ENCODE measurements at places on chromosomes 5 and 9.

DNA sequence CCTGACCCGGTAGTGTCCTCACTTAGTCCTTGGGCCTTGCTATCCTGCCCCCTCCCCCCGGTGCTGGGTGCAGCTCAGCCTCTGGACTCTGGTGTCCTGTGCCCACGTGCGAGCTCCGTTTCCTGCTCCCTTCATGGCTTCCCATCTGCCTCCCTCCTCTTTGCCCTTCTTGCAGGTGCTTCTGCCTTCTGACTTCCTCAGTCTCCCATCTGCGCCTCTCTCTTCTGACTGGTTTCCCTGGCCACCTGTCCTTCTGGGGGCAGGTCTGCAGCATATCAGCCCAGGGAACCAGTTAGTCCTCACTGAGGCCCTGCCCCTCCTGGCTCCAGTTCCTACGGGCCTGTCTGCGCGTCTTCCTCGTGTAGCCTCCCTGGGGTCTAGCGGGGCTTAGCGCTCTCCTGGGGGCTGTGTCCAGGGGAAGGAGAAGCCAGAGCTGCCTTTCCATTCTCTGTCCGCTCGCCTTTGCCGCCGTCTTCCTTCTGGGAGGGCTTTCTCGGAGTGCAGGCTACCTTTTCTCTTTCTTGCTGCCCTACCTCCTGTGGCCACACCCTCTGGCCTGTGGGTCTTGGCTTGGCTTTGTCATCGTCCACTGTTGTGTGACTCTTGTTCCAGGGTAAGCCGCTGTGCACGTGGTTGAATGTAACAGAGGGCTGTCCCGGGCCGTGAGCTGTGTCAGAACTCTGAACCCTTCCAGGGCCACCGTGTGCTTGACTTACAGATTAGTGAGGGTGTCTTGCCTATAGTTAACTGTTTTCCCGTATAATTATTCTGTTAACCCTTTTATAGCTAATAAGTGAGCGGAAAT is 51.8 kb downstream of the EHMT1 start:
- no peak for DNase-seq

DNA sequence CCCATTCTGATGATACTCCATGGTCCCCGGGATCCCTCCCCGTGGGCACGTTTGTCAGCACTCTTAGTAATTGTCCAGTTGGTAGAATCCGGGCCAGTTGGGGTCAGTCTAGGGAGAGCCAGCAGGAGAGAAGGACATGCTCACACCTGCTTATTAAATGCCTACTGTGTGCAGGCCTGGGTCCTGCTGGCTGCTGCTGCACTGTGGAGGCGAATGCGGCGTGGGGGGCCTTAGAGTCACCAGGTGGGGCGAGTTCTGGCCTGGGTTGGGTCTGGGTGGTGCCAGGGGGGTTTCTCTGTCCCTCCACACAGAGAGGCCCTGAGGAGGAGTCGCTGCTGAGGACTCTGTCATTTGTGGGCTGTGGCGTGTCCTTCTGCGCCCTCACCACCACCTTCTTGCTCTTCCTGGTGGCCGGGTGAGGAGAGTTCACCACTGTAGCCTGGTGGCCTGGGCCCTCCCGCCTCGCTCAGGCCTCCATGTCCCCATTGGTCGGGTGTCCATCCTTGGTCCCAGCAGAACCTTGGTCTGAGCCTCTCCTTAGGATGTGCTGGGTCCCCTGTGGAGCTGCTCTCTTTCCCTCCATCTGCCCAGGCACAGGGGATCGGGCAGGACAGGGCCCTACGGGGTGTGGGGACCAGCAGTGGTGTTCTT is 17.3 kb downstream of the ADGRD2 start:
- DNase-seq: no peak

GRCh38 chr5:147805030-147805454 is 22.5 kb upstream of the JAKMIP2 start:
- no peak for DNase-seq

GRCh38 chr5:154577416-154577815 is 99.4 kb upstream of the HAND1 start:
- no peak for DNase-seq

- no peak for DNase-seq
Measured at GRCh38 chr9:113913426-113914195, 37.5 kb downstream of the ZNF618 start.

DNA sequence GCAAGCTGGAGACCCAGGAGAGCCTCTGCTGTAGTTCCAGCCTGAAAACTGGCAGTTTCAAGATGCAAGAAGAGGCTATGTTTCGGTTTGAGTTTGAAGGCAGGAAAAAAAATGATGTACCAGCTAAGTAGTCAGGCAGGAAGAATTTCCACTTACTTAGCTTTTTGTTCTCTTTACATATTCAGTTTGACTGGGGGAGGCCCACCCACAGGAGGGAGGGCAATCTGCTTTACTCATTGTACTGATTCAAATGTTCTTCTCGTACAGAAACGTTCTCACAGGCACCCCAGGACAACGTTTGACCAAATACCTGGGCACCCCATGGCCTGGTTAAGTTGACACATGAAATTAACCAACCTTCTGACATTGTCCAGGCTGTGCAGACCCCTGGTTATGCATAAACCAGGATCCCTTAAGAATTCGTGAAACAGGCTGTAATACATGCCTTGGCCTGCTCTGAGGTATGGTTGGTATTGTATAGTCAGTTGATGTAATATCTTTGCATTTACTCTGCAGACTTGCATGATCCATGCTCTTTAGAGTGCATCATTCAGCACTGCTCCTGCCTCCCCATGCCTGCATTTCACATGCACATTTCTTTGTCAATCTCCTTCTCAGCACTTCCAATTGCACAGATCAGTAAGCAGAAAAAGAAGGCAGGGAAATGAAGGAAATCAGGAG is 687.1 kb downstream of the TAF11L14 start:
- DNase-seq: no peak

DNA sequence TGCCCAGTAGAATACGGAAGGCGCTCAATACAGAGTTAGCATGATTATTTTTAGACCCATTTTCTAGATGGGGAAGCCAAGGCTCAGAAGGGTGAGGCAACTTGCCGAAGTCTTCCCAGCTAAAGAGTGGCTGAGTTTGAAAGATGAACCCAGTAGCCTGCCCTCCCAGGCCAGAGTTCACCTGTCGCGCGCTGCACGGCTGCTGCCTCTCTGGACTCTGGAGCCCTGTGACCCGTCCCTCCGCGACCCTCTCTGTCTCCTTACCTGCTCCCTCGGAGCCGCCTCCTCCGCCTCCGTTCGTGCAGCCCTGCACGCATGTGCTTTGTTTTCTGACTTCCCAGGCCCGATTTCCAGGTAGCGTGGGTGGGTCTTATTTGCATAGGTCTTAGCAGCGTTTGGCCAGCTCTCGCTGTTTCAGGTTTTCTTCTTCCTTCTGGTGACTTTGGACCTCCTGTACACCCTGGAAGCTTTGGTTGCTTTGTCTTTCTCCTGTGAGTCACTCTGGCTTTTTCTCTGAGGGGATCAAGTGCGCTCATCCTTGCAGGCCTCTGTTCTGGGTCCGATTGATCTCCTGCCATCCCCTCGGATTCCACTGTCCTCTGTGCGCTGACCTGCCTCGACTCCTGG is at the start of gene RNF183:
RNF183 (minus strand) TSS at position 585 of the 627 bp plus-strand sequence. CDS start 5,192 bp downstream, outside the sequence.
- no peak for DNase-seq

- no peak for DNase-seq
Measured at GRCh38 chr5:91787718-91788117, 404.6 kb upstream of the ARRDC3 start.

DNA sequence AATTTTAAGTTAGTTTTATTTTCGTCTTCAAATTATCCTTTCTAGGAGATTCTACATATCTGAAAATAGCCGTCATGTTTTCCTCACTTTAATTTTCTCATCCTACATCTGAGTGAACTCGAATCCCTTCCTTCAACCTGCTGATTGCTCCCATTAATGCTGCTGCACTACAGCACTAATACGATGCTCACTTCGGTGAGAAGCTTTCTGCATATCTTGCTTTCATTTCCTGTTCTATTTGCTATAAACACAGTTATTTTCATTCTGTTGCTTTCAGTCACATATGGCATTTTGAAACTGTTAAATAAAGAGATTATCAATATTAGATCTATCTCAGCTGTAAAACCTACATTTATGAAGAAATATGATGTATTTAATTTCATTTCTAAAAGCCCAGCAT is 749.2 kb downstream of the EFNA5 start:
- no peak for DNase-seq

- no peak for DNase-seq
Measured at GRCh38 chr5:1949253-1949652, 66.5 kb upstream of the IRX4 start.

GRCh38 chr9:87854580-87854955 is 28.1 kb upstream of the SPATA31E1 start:
- no peak for DNase-seq

GRCh38 chr9:86754581-86755560 is 192.4 kb downstream of the GAS1 start:
- DNase-seq: no peak
